ENCODE measurements at places on chromosomes 16 and 17.

GRCh38 chr16:88045820-88046303 is 94.6 kb downstream of the BANP start:
- DNase-seq: no peak

GRCh38 chr16:70694088-70694867 is 8.4 kb upstream of the MTSS2 start:
- peak; percentile 99 for DNase-seq

- no peak for DNase-seq
Measured at GRCh38 chr16:16150117-16150877, 73.0 kb downstream of the ABCC6 start.

DNA sequence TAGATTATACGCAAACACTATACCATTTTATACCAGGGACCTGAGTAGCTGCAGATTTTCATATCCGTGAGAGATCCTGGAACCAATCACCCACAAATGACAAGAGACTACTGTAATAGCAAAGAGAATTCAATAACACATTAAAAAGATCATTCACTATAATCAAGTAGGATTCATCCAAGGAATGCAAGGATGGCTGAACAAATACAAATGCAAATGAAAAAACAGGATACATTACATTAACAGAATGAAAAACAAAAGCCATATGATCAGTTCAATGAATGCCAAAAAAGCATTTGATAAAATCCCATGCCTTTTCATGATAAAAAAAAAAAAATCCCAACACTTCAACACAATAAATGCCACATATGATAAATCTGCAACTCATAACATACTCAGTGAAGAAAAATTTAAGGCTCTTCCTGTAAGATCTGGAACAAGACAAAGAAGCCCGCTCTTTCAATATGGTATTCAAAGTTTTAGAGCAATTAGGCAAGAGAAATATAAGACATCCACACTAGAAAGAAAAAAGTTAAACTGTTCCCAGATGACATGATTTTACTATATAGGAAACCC is 29.0 kb downstream of the N4BP1 start:
- DNase-seq: no peak

GRCh38 chr16:28935924-28936783 is 4.4 kb downstream of the CD19 start:
- peak; percentile 27 for DNase-seq

DNA sequence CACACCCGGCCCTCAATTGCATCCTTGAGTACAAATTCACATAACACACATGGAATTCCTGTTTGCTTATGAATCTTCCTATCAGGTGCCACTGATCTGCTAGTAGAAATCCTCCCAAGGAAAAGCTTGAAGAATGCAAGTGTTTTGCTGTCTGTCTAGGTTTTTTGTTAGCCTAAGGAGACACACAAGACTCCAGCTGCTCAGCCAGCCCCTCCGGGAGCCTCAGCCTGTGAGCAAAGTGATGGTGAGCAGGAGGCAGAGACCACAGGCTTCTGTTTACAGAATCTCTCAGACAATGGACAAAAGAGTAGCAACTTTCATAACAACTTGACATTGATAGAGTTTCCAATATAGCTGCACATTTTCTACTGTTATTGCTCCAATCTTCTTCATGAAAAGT is 18.4 kb upstream of the PRKCA start:
- DNase-seq: no peak

DNA sequence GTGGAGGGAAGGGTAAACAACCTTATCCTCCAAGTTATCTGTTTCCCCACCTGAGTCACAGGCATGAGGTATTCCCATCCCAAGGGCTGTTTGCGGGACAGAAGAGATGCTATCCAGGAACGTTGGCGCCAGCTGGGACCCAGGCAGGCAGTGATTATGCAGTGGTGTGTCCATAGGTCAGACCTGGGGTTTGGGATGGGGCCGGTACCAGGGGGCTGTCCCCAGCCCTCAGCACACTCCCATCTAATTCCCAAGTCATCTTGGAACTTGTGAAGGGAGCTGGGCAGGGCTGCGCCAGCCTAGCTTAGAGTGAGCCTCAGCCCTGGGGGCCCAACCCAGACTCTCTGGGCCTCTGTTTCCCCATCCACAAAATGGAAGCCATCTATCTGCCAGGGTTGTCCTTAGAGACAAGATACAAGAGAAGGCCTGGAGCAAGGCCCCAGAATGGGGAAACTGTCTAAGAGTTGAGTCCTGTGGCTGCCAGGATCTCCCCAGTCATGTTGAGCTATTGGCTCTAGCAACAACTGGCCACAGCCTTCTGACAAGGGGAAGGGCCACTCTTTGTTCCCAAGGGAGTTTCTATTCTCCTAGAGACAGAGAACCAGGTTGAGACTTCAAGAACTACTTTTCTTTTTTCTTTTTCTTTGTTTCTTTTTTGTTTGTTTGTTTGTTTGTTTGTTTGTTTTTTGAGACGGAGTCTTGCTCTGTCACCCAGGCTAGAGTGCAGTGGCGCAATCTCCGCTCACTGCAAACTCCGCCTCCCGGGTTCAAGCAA is 9.8 kb upstream of the JUP start:
- DNase-seq: no peak

DNA sequence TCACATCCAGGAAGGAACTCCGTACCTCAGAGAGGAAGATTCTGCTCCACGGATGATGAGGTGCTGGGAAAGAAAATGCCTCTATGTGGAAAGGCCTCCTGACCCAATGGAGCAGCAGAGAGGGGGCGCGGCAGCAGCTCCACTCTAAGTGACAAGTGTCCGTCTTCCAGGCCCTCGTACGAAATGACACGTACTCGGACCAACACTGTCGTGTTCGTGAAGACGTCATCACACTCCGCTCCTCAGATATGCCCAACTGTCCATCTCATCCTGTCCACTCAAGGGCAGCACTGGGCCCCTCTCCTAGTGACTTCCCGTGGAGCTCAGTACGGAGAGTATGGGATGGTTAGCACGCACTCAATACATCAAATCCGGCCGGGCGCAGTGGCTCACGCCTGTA is 32.2 kb downstream of the MRM3 start:
- no peak for DNase-seq

- no peak for DNase-seq
Measured at GRCh38 chr17:2297023-2297422, 6.6 kb downstream of the SMG6 start.

DNA sequence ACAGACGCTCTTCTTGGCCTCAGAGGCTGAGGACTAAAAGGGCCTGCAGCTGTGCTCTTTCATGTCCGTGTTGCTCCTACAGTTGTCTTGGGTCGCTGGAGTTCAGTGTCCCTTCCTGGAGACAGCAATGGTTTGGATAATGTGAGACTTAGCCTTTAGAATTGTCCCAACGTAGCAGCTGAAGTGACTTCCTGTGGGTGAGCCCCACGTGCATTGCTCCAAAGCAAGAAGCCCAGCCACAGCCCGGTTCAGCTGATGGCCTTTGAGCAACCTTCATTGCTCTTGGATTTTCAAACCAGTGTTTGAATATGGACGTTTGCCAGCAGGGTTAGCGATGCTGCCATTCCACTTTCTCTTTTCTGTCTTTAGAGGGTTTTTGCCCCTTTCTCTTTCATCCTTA is 19.7 kb downstream of the TMEM11 start:
- DNase-seq: no peak

- no peak for DNase-seq
Measured at GRCh38 chr17:17367931-17368330, 64.8 kb downstream of the NT5M start.

- no peak for DNase-seq
Measured at GRCh38 chr17:2388020-2388682, 12.7 kb downstream of the MNT start.

- no peak for DNase-seq
Measured at GRCh38 chr17:68302066-68302564, 10.8 kb downstream of the ARSG start.

GRCh38 chr16:69830534-69831211 is 68.5 kb downstream of the WWP2 start:
- peak; percentile 8 for DNase-seq

DNA sequence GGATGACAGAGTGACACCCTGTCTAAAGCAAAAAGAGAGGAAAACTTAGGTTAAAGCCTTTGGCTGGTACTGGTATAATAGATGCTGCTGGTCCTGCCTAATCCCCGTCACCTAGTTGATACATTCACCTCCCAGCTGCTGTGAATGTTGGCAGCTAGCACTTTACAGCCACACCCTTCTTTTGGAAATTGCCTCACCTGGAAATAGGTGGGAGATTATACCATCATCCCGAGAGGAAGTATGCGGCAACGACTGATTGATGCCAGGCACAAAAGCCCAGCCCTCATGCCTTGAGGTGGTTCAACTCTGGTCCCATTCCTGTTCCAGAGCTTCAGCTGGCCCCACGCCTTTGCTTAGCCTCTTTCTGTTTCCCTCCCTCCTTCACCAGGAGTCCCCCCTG is 53.2 kb upstream of the SIAH1 start:
- DNase-seq: no peak

DNA sequence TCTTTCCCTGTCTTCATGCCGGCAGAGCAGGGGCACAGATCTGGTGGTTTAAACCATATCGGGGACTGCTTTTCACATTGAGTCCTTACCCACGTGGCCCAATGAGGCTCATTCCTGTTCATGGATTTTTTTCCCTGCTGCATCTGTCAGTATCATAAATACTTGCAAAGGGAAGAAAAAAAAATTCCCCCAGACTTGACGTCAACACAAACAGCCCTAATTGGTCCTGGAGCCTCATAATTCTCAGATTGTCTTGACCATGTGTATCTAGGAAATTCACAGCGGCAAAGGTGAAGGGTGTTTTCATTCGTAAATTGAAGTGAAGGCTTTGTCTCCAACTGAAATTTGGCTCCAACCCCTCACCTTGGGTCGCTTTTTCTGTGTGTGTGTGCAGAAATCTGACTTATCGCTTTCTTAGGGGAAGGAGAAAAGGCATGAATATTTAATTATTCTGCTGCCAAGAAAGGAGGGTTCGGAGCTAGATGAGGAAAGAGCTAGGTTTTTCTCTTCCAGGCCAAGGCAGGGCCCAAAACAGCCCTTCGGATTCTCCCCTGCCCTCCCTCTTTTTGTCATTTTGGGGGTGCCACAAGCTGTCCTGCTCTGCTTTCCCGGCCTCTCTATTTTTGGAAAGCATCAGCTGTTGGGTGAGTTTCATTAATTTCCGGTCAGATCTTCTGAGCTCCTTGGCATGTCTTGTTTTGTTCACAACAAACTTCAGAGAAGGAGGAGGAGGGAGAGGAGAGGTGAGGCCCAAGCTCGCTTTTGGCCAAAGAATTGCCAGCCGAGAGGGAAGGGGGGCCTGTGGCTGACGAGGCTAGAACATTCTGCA is 17.8 kb upstream of the CIBAR2 start:
- DNase-seq: no peak

DNA sequence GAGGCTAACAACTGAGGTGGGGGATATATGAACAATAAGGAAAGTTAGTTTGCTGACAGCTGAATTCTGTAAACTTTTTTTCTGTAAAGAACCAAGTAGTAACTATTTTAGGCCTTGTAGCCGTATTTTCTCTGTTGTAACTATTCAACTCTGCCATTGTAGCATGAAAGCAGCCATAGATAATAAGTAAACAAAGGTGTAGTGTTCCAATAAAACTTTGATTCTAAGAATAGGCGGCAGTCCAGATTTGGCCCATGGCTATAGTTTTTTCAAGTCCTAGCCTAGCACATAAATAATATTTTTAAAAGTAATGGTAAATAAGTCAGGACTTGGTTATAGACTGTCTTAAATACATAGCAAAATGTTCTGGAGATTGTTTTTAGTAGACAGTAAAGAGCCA is 142.0 kb downstream of the STXBP4 start:
- DNase-seq: no peak

GRCh38 chr17:250487-251300 is 69.2 kb upstream of the DOC2B start:
- DNase-seq: no peak

- no peak for DNase-seq
Measured at GRCh38 chr16:70790815-70791214, 10.1 kb downstream of the VAC14 start.

GRCh38 chr16:47627721-47628120 is 166.6 kb downstream of the PHKB start:
- DNase-seq: no peak

DNA sequence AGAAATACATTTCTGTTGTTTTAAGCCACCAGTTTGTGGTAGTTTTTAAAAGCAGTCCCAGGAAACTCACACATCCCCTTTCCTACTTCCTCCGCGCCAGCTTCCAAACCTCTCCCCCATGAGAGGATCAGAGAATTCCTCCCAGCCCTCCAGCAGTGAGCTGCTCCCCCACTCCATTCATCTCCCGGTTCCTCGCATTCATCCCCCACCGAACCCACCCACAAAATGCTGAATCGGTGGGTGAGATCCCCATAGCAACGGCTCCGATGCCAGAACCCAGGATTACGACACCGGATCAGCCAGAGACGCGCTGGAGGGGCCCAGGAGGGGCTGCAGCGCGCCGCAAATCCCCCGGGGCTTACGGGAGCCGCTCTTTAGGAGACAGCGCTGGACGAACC is 251.4 kb upstream of the RPL38 start:
- no peak for DNase-seq

DNA sequence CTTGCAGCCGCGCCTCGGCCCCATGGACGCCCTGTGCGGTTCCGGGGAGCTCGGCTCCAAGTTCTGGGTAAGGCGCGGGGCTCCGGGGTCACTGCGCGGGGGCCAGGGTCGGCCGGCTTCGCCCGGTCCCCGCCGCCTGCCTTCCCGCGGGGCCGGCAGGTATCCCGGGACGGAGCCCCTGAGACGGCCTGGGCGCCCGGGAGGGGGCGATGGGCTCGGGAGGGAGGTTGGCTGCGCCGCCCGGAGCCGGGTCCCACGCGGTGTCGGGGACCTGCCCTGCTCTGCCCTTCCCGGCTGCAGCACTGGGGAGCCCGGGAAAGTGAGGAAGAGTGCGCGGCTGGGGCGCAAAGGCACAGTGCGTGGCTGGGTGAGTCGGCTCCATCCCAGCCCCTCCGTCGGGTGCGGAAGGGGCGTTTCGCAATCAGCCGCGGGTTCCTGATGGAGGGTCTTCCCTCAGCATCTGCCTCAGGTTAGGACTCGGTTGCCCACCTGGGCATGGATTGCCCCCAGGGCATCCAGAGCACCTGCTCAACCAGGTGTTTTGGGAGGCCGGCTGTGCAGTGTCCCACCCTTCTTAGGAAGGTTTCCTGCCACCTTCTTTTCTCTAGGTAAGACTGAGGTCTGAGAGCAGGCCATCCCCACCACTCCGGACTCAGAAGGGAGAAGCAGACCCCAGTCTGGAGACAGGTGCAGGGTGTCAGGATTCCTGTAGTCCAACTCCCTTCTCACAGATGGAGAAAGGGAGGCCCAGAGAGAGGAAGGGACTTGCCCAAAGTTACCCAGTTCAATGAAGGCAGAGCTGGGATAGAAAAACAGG is 442 bp downstream of the ABCC3 start:
- DNase-seq: peak; percentile 23
